ENCODE measurements at places on chromosomes 5 and 9.

DNA sequence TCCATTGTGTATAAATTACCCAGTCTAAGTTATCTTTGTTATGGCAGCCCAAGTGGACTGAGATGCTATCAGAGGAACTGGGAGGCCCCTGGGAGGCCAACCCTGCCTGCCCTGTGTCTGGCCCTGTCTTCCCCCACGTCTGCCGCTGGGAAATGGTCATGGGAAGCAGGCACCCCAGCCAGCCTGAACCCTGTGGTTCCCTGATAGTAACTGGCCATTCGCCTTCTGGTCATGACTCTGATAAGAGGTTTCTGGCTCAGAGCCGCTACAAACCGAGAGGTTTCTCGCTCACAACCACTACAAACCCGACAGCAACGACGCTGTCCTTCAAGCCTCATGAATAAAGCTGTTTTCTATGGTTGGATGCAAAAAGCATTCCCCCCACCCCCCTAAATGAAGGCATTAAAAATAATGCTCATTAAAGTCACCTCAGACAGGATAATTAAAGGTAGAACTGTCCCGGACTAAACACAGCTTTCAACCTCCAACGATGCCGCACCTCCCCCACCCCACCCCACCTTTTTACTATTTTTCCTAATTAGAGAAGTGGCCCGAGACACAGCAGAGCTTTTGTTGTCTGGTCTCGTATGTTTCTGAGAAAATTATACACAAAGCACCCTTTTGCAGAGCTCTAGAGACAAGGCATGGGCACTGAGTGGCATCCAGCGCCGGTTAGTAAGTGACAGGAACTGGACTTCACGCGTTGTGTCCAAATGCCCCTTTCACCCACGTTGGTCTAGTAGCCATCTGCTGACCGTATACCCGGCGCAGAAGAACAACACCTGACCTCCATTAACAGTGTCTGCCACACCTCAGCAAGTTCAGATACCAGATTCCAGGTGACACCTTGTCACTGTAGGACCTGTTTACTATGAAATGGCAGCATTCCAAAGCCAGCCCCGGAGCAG, 140.8 kb downstream of the COL23A1 start:
- no peak for DNase-seq

- no peak for DNase-seq
Observed at GRCh38 chr5:33043343-33043997, 332.3 kb downstream of the NPR3 start.

DNA sequence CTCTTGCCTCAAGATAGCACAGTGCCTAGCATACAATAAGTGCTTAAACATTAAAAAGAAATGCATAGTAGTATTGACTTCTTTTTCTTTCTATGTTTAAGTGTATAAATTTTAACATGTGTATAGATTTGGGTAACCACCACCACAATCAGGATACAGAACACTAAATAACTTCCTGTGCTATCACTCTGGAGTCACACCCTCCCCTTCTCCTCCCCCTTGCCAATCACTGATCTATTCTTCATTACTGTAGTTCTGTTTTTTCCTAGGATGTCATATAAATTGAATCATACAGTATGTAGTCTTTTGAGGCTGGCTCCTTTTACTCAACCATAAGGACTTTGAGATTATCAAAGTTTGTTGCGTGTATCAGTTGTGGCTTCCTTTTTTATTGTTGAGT, 68.5 kb downstream of the OSTF1 start:
- no peak for DNase-seq

- no peak for DNase-seq
Observed at GRCh38 chr9:120336021-120336752, 243.8 kb downstream of the CDK5RAP2 start.

DNA sequence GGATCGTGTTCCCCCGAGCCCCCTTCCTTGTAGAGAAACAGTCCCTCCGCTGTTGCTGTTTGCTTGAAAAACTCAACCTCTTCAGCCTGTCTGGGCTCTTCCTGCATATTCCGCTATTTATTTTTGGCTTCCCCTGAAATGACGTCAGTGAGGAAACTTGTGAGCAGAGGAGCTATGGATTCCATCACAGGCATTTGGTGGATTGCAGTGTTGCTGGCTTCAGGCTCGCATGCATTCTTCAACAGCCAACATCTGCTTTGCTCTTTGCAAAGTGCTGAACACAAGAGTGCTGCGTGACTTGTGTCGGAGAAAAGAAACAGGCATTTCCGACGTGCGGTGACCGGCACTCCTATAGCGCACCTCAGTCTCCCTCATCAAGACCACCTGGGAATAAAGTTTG, 232.7 kb downstream of the RFK start:
- DNase-seq, result no peak

DNA sequence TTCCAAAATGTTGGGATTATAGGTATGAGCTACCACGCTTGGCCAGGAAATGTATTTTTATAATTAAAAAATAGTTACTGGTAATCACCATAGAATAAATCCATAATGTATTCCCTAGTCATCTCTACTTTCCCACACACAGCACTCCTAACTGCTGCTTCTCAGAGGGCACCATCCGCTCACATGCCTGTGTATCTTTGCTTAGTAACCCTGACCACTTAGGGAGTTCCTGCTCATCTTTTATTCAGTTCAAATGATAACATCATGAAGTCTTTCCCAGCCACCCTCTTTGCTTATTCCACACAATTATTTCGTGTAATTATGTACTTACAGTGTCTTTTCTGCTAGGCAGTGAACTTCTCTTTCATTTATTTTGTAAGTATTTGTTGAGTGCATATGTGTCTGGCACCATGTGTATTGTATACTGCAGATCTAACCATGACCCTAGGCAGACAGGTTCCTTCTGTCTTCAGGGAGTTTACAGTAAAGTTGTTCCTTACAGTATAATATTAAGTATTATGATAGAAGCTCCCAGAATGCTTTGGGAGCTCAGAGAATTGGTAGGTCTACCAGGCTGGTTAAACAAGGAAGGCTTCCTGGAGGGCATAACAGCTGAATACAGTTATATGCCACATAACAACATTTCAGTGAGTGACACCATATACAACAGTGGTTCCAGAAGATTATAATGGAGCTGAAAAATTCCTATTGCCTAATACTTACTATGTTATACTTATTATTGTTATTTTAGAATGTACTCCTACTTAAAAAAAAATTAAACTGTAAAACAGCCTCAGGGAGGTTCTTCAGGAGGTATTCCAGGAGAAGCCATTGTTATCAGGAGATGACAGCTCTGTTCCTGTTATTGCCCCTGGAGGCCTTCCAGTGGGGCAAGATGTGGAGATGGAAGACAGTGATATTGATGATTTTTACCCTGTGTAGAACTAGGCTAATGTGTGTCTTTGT, 39.2 kb downstream of the DCAF10 start:
- DNase-seq, result no peak

DNA sequence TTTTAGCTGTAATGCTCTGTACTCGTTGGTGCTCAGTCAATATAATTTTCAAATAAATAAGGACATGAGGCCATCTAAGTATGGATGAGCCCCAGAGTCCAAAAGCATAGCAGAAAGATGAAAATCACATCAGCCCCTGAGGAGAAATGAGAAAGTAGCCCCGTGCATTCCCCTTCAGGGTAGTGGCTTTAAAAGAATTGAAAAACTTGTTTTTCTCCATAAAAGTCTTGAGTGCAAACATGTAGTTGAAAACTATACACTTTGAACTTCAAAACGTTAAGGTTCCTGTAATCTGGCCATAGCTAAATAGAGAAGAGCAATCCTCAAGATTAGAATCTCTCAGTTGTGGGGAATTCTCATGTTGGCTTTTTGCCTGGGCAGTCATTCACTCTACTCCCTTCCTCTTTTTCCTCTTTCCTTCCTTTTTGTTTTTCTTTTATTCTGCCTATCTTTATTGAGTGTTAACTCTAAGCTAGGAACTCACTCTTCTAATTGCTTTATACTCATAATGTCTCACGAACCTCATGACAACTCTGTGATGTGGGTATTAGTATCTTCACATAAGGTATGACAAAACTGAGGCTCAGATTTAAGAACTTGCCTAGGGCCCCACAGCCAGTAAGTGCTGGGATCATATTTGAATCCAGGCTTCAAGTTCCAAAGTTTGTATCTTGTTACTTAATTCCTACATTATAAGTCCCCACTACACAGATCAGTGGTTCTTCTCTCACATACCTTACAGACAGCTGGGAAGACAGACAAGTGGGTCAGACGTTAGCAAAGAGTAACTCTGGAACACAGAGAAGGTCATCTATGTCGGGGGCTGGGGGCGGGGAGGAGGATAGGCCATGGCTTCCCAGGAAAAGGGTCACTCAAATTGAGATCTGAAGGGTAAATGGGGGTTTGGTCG, 46.4 kb upstream of the ABCA1 start:
- DNase-seq, result no peak

DNA sequence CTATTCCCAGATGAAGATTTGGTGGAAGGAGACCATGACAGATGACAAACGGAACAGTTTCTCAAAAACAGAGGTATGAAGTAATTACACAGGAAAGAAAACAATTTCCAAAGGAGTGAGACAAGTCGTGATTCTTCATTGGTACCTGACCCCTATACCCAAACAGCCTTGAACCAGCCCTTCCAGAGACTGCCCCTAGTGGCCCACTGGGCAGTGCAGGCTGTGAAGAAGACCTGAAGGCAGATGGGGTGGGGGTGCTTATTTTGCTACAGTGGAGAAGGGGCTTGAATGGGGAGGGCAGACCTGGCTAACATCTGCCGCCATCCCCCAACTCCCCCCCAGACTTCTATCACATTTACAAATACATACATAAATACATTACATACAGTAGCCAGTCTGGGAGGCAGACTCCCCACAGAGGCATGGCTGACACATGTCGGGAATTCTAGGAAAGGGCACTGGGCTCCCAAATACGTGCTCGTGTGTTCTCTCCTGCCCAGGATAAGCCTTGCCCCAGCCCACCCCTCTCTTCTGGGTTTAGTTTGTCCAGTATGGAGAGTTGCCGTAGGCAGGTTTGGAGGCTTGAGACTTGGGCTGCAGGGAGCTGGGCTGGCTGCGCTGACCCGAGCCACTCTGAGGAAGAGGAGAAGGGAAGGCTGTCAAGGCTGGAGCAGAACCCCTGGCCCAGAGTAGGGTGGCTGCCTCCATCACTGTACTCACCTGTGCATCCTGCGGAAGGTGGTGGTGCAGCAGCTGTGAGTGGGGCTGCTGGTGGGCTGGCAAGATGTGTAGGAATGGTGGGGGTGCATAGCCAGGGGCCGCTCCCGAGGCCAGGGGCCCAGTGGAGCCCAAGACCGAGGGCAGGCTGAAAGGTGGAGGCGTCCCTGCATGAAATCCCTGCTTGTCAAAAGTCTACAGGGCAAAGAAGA, 105.3 kb downstream of the UBE2R2 start:
- no peak for DNase-seq

DNA sequence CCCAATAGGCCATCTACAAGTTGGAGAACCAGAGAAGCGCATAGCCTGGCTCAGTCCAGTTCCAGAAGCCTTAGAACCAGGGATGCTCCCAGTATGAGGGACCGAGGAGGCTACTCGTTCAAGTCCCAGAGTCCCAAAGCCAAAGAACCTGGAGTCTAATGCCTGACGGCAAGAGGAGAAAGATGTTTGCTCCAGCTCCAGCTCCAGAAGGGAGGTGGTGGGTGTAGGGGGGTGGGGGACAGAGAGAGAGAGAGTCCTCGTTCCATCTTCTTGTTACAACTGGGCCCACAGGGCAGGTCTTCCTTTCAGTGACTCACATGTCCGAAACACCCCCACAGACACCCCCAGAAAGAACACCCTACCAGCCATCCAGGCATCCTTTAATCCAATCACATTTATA, 63.9 kb downstream of the SEC61B start:
- DNase-seq, result no peak

- no peak for DNase-seq
Observed at GRCh38 chr5:36495611-36496010, 110.8 kb upstream of the SLC1A3 start.

GRCh38 chr9:109401169-109401989, 80.5 kb upstream of the EPB41L4B start:
- DNase-seq, result no peak

GRCh38 chr5:76794871-76795270, 24.0 kb upstream of the F2RL1 start:
- no peak for DNase-seq

- DNase-seq, result no peak
Observed at GRCh38 chr5:91443023-91443422, 59.9 kb upstream of the ARRDC3 start.

- DNase-seq, result no peak
Observed at GRCh38 chr5:36049949-36050348, 16.7 kb downstream of the UGT3A2 start.

GRCh38 chr5:174972291-174972690, 247.9 kb downstream of the MSX2 start:
- no peak for DNase-seq

GRCh38 chr5:160213537-160213936, 15.8 kb upstream of the FABP6 start:
- no peak for DNase-seq

GRCh38 chr9:130176760-130177159, 4.6 kb downstream of the NCS1 start:
- DNase-seq, result no peak

DNA sequence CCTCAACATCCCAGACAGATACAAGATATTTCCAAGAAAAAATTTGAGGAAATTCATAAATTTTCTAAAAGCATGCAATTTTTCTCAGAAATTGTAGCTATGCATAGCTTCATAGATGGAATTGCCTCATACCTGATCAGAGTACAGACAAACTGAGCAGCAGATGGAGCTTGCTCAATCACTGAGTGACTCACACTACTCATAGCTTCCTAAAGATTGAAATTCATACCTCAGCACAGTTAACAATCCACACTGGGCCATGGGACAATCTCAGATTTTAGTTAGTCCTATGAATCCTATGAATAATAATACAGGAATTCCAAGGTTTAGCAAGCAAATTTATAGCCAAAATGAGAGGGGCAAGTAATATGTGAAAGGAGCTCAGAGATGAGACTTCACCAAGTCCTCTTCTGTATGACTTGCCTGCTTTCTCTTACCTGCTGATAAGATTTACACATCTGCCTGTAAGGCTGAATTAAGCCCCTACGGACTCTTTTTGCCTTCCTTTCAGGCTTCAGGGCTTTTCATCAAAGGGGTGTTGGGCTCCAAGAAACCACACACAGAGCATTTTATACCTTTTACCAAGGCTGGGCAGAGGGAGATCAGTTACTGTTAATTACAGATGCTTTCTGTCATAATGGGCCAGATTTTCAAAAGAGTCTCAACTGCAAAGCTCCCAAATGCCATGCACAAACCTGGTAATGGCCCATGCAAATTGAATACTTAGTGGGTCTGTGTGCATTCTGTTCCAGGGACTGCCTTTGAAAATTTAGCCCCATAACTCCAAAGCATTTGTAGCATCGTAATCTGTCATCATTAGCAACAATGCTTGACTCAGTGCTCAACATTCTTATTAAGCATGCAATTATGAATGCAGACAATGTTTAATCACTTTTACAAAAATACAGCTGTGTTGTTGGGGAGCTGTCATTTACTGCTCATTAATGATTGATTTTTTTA, 439.3 kb downstream of the DTWD2 start:
- DNase-seq, result no peak

GRCh38 chr5:83031381-83031780, 45.8 kb downstream of the TMEM167A start:
- no peak for DNase-seq

DNA sequence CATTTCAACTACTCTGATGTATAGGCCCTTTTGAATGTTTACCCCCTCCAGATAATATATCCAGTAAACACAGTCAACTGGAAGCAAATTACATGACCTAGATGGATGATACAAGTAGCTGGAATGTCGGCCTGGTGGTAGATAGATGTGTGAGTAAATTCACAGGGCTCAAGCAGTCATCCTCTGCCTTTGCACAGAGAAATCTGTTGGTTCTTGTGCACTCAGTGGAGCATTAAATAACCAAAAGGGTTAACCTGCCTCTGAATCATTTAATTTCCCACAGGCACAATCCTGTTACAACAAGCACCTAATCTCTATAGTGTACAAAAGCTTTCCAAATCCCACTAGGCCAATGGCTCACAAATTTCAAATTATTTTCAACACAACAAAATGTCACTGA, 668.3 kb downstream of the DNAH5 start:
- no peak for DNase-seq

Measured in central memory CD4-positive, alpha-beta T cell (primary cell).